Activated T-cell treated with anti-CD3 and anti-CD28 coated beads, Interleukin-2, amount 50 U/mL, for 72 hours (primary cell): ENCODE measurements at places on chromosomes 16 and 17.

DNA sequence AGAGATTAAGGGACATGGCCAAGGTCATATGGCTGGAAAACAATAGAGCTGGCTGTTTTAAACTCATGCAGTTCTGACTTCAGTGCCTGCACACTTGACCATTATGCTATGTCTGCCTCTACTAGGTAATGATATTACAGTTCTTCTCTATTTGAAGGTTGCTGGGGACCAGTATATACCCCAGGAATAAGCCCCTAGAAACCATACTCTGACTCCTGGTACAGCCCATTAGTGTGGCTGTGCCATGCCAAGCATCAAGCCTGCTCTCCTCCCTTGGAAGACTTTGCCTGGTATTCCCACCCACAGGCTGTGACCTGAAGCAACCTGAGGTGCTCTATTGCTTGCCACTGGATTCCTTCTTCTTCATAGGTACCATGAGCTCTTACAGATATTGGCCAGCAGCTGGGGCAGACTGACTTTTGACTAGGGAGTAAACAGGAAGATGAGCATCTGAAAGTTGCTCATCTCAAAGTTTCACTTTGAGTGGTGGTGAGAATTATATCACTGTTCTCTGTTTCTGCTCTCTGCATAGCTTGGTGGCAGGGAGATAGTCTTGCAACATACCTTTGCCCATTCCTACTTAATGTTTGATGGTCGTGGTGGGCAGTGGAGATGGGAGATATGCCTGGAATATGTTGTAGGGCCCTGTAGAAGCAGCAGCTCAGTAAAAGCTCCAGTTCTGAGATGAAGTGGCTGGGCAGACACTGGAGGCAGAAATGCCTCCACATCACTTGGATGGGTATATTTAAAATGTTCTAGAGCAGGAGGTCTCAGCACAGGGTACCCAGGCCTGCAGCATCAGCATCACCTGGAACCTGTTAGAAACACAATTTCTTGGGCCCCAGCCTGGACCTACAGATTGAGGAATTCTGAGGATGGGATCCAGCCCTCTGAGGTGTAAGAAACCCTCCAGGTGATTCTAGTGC is 274.7 kb downstream of the HS3ST4 start:
- H3K36me3 ChIP-seq: no peaks in the 10 kb centered on the region
- peak; percentile 50 for DNase-seq
- H3K4me1 ChIP-seq: peaks cover 28% of the 10 kb centered on the region
- no peak overlapping the region for H3K27ac ChIP-seq
- H3K27me3 ChIP-seq: peaks cover 35% of the 10 kb centered on the region

DNA sequence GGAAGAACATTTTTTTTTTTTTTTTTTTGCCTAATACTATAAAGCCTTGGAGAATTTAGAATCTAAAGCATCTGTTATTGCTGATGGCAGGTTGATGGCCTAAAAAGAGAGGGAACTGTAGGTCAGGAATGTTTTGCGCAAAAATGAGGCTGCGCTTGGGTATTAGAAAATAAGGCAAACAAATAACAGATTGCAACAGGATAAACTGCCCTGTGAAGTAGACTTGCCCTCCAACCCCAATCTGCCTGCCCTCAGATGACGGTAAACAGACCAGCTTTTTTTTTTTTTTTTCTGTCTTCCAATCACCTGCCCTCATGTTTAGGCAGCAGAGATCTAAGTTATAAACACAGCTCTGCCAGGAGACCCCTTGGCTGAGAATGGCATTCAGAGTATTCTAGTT is 3.8 kb upstream of the DHX8 start:
- DNase-seq: no peak
- H3K36me3 ChIP-seq: peaks cover 6% of the 10 kb centered on the region
- H3K27me3 ChIP-seq: peaks cover 3% of the 10 kb centered on the region
- H3K4me3 ChIP-seq: no peak overlapping the region
- peaks cover 17% of the 10 kb centered on the region for H3K4me1 ChIP-seq

DNA sequence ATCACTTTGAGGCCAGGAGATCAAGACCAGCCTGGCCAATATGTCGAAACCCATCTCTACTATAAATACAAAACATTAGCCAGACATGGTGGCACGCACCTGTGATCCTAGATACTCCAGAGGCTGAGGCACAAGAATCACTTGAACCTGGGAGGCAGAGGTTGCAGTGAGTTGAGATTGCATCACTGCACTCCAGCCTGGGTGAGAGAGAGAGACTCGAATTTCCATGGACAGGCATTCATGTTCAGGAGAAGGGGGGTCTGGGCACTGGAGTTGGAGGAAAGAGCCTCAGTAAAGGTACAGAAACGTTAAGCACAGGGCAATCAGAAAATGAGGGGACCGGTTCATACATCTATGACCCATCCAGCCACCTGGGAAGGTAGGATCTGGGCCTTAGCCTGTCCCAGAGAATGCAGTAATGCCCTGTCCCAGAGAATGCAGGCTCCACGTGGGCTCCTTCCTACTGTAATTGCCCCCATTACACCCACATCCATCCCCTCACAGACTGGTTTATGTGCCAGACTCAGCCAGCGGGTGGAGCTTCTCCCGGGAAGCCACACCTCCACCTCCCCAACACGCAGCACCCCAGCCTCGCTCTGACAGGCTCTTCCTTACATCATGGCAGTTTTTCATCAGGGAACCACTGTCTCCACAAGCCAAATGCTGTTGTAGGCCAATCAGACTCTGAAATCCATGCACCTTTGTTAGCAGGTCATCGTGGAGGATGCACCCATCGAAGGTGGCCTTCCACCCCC is 21.6 kb upstream of the ARL4D start:
- no peak overlapping the region for H3K27ac ChIP-seq
- peaks cover 8% of the 10 kb centered on the region for H3K36me3 ChIP-seq

- peak overlapping the region; percentile 69 for H3K27ac ChIP-seq
- peaks cover 8% of the 10 kb centered on the region for H3K36me3 ChIP-seq
- peaks cover 74% of the 10 kb centered on the region for H3K4me1 ChIP-seq
- no peak for DNase-seq
These were observed 34.1 kb downstream of the HIC1 start for GRCh38 chr17:2089021-2089422.

- peak overlapping the region; percentile 73 for H3K27ac ChIP-seq
- peaks cover 33% of the 10 kb centered on the region for H3K4me1 ChIP-seq
- peak overlapping the region; percentile 84 for H3K4me3 ChIP-seq
- H3K27me3 ChIP-seq: peaks cover 21% of the 10 kb centered on the region
- H3K36me3 ChIP-seq: peaks cover 14% of the 10 kb centered on the region
These were observed 1.0 kb upstream of the CREBBP start for GRCh38 chr16:3881499-3881990.

GRCh38 chr17:21163101-21163500 is 36.3 kb downstream of the DHRS7B start:
- H3K4me3 ChIP-seq: no peak overlapping the region
- peaks cover 5% of the 10 kb centered on the region for H3K4me1 ChIP-seq
- no peak overlapping the region for H3K27ac ChIP-seq
- DNase-seq: no peak
- no peaks in the 10 kb centered on the region for H3K27me3 ChIP-seq

- H3K36me3 ChIP-seq: no peaks in the 10 kb centered on the region
- peaks cover 7% of the 10 kb centered on the region for H3K27me3 ChIP-seq
- H3K27ac ChIP-seq: no peak overlapping the region
- no peak for DNase-seq
These were observed 92.6 kb downstream of the CACNG3 start for GRCh38 chr16:24348545-24349290.

GRCh38 chr17:38415250-38416194 is 12.7 kb upstream of the ARHGAP23 start:
- peak overlapping the region; percentile 86 for H3K4me3 ChIP-seq
- H3K36me3 ChIP-seq: no peaks in the 10 kb centered on the region
- peaks cover 31% of the 10 kb centered on the region for H3K27me3 ChIP-seq
- peak overlapping the region; percentile 91 for H3K27ac ChIP-seq
- peaks cover 33% of the 10 kb centered on the region for H3K4me1 ChIP-seq

- no peaks in the 10 kb centered on the region for H3K36me3 ChIP-seq
- no peak overlapping the region for H3K27ac ChIP-seq
- no peak for DNase-seq
- H3K4me3 ChIP-seq: no peak overlapping the region
- peaks cover 51% of the 10 kb centered on the region for H3K27me3 ChIP-seq
These were observed 223.7 kb downstream of the FOXL1 start for GRCh38 chr16:86802013-86802412.

DNA sequence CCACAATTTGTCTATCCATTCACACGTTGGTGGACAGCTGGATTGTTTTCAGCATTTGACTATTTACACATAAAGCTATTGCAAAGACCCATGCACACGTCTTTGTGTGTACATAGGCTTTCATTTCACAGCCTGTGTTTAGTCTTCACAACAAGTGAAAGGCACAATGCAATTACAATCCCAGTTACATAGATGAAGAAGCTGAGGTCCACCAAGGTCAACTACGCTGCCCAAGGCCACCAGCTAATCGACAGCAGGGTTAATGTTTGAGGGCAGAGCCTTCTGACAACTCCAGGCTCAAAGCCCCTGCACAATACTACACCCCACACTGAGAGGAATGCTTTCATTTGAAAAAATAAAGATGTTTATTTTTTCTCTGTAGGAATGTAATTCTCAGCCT is 93.6 kb upstream of the CDH13 start:
- no peaks in the 10 kb centered on the region for H3K4me1 ChIP-seq
- no peak for DNase-seq
- no peaks in the 10 kb centered on the region for H3K36me3 ChIP-seq
- H3K4me3 ChIP-seq: no peak overlapping the region
- H3K27me3 ChIP-seq: no peaks in the 10 kb centered on the region
- no peak overlapping the region for H3K27ac ChIP-seq

GRCh38 chr17:29588562-29589411 is 661 bp downstream of the GIT1 start:
- peak overlapping the region; percentile 96 for H3K4me3 ChIP-seq
- H3K27me3 ChIP-seq: no peaks in the 10 kb centered on the region
- peak overlapping the region; percentile 55 for H3K27ac ChIP-seq
- DNase-seq: peak; percentile 69
- H3K36me3 ChIP-seq: peaks cover under 1% of the 10 kb centered on the region

- peaks cover 6% of the 10 kb centered on the region for H3K36me3 ChIP-seq
- no peaks in the 10 kb centered on the region for H3K27me3 ChIP-seq
- no peak overlapping the region for H3K27ac ChIP-seq
- no peak overlapping the region for H3K4me3 ChIP-seq
- no peaks in the 10 kb centered on the region for H3K4me1 ChIP-seq
These were observed 26.2 kb downstream of the TNFRSF13B start for GRCh38 chr17:16945663-16946218.

- H3K4me3 ChIP-seq: no peak overlapping the region
- no peak overlapping the region for H3K27ac ChIP-seq
- peaks cover under 1% of the 10 kb centered on the region for H3K4me1 ChIP-seq
- no peaks in the 10 kb centered on the region for H3K27me3 ChIP-seq
These were observed 48.6 kb downstream of the FTO start for GRCh38 chr16:53752560-53752959.

GRCh38 chr16:50469744-50470321 is 78.4 kb upstream of the NKD1 start:
- DNase-seq: no peak
- H3K36me3 ChIP-seq: no peaks in the 10 kb centered on the region
- H3K4me1 ChIP-seq: peaks cover 29% of the 10 kb centered on the region
- peaks cover 10% of the 10 kb centered on the region for H3K27me3 ChIP-seq

DNA sequence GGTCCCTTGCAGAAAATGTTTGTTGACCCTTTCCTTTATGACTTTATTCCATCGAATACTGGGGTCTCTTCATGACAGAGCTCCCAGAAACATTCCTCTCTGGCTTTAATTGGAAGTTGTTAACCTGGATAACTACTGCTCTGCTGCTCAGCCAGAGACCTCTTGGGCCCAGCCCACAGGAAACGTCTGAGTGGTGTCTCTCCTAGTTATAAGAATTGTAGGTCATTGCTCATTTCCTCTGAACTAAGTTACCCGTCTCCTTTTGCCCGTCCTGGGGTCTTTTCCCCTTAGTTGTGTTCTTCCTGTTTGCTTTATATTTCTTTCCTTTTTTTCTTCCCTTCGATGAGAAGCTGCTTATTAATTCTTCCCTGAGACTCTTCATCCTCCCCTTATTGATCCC is 9.0 kb downstream of the MAP2K6 start:
- H3K27ac ChIP-seq: peak overlapping the region; percentile 94
- no peaks in the 10 kb centered on the region for H3K27me3 ChIP-seq
- no peaks in the 10 kb centered on the region for H3K36me3 ChIP-seq
- DNase-seq: peak; percentile 16
- peak overlapping the region; percentile 68 for H3K4me3 ChIP-seq
- peaks cover 48% of the 10 kb centered on the region for H3K4me1 ChIP-seq

- H3K36me3 ChIP-seq: peaks cover 5% of the 10 kb centered on the region
- H3K27me3 ChIP-seq: no peaks in the 10 kb centered on the region
- H3K4me3 ChIP-seq: peak overlapping the region; percentile 68
- peak; percentile 80 for DNase-seq
These were observed 20.0 kb downstream of the TRAF4 start for GRCh38 chr17:28763804-28764266.

- H3K36me3 ChIP-seq: peaks cover 13% of the 10 kb centered on the region
- H3K27ac ChIP-seq: peak overlapping the region; percentile 36
- no peak for DNase-seq
- H3K4me1 ChIP-seq: no peaks in the 10 kb centered on the region
These were observed 68.6 kb downstream of the ZZEF1 start for GRCh38 chr17:4073983-4074830.
